ENCODE measurements at places on chromosomes 4 and X.

DNA sequence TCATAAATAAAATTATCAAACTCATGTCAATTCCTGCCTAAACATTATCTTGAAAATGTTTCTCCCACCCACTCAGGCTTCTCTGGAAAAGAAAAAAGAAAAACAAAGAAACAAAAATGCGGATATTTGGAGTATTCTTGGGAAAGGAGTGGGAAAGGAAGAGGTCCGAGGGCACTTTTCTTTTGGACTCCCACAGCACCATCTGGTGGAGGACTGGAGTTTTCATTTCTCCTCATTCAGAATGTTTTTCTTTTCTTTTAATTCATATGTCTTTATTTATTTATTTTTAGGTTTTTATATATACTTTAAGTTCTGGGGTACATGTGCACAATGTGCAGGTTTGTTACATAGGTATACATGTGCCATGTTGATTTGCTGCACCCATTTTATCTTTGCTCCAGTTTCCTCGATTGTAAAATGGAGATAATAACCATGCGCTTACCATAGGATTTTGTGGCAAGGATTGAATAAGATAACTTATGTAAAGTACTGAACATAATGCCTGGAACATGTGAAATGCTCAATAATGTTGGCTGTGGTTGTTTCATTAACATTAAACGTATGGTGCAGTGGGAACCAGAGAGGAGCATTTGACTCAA is 8.0 kb upstream of the KCNE5 start:
- DNase-seq = peak; percentile 50

DNA sequence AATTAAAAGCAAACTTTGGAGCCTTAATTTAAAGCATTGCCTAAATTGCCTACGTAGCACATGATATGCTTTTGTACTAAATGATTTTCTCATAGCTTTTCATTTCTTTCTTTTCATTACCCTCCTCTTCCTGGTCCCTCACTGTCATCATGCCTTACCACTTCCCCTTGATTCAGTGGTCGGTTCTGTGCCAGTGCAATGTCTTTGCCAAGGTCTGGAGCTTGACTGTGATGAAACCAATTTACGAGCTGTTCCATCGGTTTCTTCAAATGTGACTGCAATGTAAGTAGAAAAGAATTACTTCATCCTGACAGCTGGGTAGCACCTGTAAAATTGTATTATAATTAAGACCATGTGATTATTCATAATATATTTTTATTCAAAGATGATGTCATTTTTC is 72.5 kb downstream of the C4orf46 start:
- peak; percentile 28 for DNase-seq

DNA sequence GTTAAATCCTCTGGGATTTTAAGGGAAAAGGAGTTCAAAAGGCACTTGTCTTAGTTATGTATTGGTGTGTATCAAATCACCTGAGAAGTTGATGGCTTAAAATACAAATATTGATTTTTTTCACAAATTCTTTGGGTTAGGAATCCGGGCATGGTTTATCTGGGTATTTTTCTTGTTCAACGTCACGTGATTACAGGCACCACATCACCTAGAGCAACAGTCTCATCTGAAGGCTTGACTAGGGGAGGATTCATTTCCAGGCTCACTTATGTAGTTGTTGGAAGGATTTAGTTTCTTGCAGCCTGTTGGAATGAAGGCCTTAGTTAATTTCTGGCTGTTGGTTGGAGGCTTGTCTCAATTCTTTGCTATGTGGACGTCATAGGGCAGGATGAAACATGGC is 326.1 kb downstream of the STIM2 start:
- DNase-seq = no peak

- no peak for DNase-seq
Observed at GRCh38 chr4:48832571-48832970, 1.7 kb downstream of the OCIAD1 start.

DNA sequence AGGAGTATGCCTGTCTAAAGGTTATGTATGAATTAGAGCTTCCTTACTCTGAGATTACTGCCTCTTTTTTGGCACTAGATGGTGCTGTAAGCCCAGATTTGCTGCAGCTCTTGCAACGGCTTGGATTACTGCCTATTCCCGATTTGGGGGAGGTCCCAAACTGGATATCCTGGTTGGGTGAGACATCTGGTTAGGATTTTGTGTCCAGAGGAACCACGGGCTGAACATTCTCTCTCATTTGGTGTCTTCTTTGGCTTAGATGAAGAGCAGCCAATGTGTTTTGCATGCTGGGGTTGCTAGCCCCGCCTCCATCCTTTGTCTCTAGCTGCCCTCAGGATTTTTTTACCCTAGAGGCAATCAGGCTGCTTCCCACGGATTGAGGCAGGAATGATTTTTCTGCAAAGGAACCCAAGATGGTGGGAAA is 31.9 kb downstream of the F8A1 start:
- peak; percentile 75 for DNase-seq

- DNase-seq = peak; percentile 43
Observed at GRCh38 chrX:3651277-3651676, 62.2 kb downstream of the PRKX start.

DNA sequence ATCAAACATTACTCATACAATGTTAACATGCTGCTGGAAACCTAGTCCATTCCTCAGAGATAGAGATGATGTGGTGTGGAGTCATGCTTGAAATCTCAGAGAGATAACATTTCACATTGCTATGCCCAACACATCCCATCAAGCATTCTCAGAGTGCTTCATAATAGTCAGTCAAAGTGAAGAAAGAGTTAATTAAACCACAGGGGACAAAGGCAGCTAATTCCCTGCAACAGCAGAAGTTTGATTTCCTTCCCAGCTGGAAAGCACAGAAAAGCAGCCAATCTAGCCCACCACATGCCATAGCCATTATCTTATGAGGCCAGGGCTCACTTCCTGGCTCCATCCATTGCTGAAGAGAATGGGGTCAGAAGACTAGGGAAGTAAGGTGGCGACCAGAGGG is 8.9 kb downstream of the KDR start:
- peak; percentile 43 for DNase-seq

- DNase-seq = peak; percentile 78
Observed at GRCh38 chr4:23022032-23022431, 329.3 kb downstream of the GBA3 start.

- DNase-seq = no peak
Observed at GRCh38 chr4:189600718-189601435, 339.8 kb upstream of the FRG1 start.

DNA sequence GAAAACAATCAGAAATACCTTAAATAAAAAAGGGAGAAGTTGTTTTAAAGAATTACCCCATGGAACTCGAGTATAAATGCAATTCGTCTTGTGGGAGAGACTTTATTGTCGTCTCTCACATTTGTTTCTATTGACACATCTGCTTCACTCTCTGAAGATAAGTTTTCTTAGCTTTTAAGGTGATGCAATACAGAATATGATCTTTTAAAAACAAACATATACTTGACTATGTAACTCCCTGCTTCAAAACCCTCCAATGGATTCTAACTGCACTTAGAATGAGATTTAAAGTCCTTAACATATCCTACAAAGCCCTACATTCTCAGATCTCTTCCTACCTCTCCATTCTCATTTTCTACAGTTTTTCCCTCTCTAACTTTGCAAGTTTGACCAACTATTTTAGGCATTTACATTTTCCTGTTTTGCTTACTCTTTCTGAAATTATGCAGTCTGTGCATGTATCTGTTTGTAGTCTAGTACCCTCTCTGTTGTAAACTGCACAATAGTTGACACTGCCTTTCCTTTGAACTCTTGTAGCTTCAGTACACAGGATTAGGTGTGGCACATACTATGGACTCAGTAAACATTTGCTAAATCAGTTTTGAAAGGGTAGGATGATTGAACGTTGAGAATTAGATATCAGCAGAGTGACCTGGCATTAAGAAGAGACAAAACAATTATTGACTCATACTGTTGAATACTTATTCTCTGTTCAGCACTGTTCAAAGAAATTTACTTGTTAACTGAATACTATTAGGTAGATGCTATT is 59.8 kb downstream of the AGTR2 start:
- no peak for DNase-seq

DNA sequence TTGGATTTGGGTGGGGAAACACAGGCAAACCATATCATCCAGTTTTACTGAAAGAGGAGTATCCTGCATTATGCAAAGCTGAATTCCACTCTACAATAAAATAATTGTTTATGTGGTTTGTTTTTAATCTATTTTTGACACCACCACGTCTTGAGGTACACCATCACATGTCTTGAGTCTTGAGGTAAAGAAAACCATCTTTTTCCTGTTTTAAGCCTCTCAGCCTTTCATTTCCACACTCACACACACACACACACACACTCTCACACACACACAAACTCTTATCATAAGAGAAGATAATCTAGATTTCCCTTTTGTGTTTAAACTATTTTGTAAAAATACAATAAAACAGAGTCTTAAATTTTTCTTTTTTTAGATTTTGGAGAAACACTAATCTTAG is 32.0 kb downstream of the SPIN3 start:
- DNase-seq = no peak

GRCh38 chrX:2718821-2719220 is 27.7 kb downstream of the CD99 start:
- DNase-seq = no peak

GRCh38 chr4:139297001-139297410 is 4.3 kb upstream of the NAA15 start:
- DNase-seq = peak; percentile 68

DNA sequence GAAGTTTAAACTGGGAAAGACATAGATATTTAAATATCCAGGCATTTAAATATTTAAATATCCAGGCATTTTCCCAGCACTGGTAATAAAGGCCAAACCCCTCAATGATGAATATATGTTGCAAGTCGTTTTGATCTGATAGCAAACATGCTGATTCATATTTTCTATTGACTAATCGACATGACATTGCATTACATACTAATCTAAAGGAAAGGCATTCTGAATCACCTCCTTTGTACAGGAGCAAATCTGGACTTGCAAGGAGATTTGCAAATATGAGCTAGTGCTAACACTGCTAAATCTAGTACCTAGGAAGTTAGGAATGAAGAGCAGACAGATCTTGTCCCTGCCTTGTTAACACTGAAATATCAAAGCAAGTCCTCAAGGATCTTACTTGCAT is 207.3 kb downstream of the SLC7A11 start:
- DNase-seq = peak; percentile 90

- DNase-seq = peak; percentile 50
Observed at GRCh38 chr4:52984462-52984881, 122.4 kb downstream of the RASL11B start.

GRCh38 chrX:66914080-66914479 is 275.2 kb upstream of the EDA2R start:
- DNase-seq = peak; percentile 17

GRCh38 chrX:24494647-24495075 is 29.6 kb downstream of the PDK3 start:
- DNase-seq = peak; percentile 5

DNA sequence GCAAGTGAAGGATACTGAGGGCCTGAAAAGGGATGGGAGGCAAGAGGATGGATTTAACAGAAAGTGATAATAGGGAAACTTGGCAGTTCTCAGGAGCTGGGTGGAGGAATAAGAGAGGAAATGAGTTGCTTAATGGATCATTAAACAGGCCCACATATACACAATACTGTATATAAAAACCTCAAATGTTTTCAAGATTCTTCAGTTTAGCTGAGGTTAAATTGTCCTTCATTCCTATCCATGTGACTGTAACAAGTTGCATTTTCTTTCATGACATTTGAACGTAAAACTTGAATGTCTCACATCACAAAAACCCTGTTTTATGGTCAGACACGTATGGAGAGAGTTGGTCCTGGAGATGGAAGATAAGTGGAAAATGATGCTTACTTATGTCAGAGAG is 76.5 kb upstream of the PLAC8 start:
- no peak for DNase-seq

- peak; percentile 86 for DNase-seq
Observed at GRCh38 chrX:65601530-65602220, 65.8 kb upstream of the MSN start.

DNA sequence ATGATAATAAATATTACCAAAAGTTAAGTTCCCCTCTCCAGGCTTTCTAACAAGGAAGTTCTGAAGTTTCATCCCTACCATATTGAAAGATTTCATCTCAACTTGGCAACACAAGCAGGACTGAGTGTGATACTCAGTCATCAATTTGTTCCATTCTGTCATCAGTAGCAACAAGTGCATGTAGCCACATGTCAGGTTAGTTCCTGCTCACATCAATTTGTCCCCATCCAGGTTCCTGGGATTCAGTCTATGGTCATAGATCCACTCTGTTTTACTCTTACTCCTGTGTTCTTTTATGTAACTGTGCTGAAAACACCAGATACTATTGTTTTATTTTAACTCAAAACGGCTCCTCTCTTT is 22.2 kb downstream of the SMPX start:
- peak; percentile 51 for DNase-seq

DNA sequence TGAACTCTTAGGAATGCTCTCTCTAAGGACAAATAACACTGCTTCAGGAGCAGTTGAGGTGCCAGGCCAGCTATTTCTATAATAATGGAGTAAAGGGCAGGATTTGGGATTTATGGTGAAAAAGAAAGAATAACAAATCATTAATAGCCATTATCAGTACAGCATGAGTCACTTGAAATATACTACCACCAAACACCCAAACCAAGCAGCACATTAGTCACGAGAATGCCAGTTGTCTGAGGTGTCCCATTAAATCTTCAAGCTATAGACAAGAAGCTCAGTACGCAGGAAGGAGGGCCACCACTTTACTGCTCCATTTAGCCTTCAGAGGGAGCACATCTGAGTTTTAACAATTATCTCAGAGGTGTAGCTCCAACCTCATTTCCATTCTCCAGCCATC is 106.8 kb upstream of the MAGEA10 start:
- DNase-seq = peak; percentile 0

DNA sequence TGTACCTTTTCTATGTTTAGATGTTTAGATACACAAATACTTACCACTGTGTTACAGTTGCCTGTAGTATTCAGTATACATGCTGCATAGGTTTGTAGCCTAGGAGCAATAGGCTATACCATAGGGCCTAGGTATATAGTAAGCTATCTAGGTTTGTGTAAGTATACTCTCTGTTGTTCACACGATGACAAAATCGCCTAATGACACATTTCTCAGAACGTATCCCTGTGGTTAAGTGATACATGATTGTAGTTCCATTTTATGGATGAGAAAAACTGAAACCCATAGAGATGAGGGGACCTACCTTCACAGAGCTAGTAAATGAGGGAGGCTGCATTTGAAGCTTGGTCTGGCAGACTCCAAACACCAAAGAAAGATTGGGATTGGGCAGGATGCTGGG is 79.4 kb upstream of the EFNB1 start:
- DNase-seq = no peak

All from GM23248 (cell line).